ENCODE measurements at places on chromosomes 5 and 9.

DNA sequence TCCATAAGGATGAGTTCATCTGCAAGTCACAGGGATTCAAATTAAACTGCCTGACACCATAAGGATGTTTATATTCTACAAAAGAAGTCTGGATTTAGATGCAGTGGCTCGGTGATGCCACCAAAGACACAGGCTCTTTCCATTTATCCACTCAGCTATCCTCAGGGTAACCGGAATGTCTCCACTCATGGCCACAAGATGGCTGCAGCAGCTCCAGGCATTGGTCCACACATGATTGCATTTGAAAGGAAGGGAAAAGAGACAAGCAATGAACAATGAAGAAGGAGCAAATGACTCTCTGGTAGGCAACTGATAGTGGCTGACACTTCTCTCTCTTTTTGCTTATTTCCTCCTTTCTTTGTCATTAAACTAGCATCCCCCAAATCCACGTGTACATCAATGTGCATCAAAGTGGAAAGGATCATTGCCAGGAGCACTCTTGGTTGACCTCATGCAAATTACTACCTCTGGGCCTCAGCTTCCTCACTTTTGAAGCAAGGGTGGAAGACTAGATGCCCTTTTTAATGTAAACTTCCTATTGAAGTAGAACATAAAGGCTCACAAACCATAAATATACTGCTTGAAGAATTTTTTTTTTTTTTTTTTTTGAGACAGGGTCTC is 7.2 kb upstream of the SNX30 start:
- DNase-seq: no peak

DNA sequence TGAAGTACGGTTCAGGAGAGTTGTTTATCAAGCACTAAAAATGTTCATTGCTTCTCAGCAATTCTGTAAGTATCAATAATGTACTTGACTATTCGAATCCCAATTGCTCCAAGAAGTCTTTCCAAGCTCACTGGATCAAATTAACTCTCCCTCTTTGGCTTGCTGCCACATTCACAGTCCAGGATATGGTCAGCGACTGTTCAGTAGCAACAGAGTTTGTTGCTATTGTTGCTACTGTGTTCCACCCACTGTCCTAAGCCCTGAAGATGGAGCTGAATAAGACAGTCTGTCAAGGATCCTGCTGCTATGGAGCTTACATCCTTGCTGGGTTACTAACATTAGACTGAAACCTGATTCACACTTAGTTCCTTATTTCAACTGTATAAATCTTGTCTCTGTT is 110.8 kb downstream of the FGF10 start:
- no peak for DNase-seq

DNA sequence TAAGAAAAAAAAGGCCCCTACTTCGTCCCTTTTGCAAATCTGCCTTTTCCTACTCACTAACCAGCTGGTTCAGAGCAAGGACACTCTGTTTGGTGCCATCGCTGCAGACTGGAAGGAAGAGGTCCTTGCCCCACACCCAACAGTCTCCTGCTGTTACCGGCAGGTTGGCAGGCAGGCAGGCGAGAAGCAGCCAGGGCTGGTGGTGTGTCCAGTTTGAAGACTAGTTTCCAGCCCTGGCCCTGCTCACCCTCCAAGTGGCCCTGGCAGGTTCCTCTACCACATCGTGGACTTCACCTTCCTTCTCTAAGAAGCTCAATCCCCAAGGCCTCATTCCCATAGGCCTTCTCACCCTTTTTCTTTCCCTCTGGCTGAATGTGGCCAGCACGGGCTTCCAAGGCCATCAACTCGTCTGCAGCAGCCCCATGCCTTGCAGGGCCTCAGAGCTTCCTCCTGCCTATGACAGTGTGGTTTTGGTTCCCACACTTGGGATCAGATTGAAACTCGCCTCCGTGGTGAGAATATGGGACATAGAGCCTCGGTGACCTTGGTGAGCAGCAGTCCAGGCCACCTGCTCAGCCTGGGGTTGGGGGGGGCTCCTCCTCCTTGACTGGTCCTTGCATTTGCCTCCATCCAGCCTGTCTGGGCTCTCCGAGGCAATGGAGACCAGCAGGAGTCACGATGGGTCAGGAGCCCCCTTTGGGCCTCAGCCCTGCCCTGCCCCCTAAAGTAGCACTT is 22.9 kb downstream of the TGFBI start:
- DNase-seq: no peak

DNA sequence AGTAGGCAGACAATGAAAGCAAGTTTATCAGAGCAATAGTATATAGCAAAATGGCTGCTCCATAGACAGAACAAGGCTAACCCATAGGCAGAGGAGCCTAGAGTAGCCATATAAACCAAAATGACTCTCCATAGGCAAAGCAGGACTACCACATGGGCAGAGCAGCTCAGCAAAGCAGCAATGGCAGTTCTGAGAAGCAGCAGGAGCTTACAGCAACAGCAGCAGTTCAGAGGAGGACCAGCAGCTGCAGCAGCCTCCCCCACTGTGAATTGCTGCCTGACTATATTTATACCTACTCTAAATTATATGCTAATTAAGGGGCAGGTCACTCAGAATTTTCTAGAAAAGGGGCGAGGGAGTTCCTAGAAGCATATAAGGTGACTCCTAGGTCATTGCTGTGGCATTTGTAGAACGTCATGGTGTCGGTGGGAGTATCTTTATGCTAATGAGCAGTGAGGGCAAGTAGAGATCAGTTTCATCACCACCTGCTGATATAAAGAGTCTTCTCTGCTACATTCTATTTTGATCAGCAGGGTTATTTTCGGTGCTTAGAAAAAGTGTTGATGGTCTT is 1115.5 kb downstream of the DTWD2 start:
- no peak for DNase-seq

DNA sequence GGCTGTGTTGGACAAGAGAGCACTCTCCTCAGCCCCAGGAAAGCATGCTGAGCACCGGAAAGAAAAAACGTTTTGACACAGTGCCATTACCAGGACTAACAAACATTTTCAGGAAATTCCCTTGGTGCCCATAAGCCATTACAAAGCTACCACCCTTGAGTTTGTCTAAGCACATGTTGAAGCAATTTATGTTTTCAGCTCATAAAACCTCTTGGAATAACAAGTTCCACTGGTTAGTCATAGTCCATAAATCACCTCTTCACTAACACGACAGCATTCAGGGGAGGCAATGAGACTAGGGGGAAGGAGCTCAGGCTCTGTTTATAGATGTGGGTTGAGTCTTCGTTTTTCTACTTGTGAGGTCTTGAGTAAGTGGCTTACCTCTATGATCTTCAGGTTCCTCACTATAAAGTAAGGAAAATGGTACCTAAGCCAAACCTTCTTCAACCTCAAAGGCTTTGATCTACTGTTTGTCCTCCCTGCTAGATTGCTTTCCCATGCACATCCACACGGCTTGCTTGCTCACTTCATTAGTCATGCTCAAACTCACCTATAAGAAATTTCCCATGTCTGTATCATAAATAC is 65.4 kb downstream of the DRD1 start:
- DNase-seq: peak; percentile 20

DNA sequence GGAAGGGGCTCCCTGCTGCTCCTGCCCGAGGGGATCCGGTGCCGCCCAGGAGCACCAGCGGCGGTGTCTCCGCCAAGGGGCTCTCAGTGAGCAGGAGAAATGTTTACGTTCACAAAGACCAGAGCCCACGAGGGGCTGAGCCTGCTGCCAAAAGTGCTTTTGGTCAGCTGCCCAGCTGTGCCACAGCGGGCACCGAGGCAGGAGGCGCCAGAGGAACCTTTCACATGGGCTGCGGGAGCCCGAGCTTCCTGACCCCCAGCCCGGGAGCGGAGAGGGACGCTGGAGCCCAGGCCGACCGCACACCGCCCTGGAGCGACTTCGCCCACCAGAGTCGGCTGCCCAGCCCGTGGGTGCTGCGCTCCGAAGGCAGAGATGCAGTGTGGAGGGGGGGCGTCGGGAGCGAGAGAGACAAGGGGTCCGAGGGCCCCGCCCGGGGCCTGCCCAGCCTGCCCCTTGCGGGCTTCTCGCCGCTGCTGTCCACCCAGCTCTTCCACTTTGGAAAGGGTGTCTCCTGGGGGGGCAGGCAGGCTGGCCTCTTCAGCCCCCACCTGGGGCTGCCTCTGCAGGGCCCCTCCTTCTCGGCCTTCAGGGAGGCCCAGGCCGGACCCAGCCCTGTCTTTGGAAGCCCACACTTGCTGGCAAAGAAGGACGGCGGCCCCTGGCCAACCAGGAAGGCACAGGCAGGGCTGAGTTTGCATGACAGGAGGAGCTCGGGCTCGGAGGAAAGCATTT is 7.9 kb downstream of the PPP1R26 start:
- no peak for DNase-seq

- no peak for DNase-seq
These were observed 106.9 kb downstream of the DCP2 start for GRCh38 chr5:113083481-113083880.

GRCh38 chr5:73118391-73118973 is 1.9 kb upstream of the TMEM171 start:
- no peak for DNase-seq

DNA sequence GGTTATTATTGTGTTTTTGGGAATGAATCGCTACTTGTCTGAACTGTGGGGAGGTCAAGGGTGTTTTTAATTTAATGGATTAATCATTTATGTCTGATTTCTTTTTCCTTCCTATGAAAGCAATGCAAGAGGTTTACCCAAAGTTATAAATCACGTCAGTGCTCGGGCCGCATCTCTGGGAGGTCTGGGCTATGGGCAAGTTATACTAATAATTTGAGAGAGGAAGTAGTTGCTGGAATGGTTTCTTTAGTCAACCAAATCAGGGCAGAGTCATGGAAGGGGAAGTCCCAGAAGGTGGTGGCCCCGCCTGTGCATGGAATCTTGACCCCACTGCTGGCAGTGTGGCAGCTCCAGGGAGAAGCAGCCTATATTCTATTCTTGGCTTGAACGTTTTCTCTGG is 180.2 kb downstream of the HSPA4 start:
- DNase-seq: no peak

GRCh38 chr5:37575541-37576489 is 196.7 kb downstream of the WDR70 start:
- DNase-seq: no peak

- DNase-seq: no peak
These were observed 6.2 kb downstream of the SLC6A19 start for GRCh38 chr5:1207555-1207954.

- no peak for DNase-seq
These were observed 314.5 kb upstream of the TLE4 start for GRCh38 chr9:79257228-79257781.

GRCh38 chr9:33379666-33380389 is 22.5 kb downstream of the AQP7 start:
- DNase-seq: no peak

- DNase-seq: no peak
These were observed 2199.5 kb upstream of the WWC1 start for GRCh38 chr5:166091931-166092330.

DNA sequence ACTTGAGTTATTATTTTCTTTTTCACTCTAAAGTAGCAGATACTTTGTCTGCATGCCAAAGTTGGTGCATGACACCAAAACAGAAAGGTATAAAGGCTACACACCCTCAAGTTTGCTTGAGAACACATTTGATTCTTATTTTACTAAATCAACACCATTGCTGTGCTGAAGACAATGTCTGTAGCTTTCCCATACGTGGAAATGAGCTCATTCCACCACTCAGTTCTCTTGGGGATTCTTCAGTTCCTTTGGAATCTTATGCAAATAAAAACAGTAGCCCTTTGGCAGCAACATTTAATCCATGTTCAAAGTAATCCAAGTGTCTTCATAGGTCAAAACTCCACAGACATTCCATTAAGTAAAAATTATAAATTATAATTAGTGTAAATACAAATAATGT is 264.9 kb downstream of the TLE1 start:
- no peak for DNase-seq

- DNase-seq: no peak
These were observed 294.3 kb downstream of the TLE1 start for GRCh38 chr9:81394881-81395675.

DNA sequence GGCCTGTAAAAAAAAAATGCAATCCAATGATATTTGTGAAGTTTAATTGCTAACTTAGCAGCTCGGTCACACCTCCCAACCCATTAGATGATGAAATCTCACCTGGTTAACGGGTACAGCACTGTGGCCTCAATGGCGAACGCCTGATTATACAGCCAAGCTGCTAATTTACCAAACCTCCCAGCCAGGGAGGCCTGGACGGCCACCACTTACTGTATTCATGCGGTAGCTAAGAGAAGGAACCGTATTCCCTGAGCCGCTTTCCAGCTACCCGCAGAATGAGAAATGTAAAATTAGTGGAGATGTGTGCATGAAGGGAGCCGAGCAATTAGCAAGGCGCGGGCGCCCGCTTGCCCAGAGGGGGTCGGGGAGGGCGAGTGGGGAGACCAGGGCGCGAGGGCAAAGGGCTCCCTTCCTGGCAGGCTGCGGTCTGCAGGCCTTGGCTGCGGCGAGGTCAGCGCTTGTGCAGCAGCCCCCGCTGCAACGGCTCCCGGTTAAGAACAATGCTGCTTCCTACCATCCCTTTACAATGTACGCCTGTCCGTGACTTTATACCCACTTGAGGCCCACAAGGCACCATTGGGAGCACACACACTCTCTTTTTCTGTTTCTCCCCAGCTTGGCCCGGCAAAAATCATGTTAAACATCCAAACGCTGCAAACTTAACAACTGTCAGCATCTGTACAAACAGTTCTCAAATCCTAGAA is 70.4 kb upstream of the TBCA start:
- no peak for DNase-seq

DNA sequence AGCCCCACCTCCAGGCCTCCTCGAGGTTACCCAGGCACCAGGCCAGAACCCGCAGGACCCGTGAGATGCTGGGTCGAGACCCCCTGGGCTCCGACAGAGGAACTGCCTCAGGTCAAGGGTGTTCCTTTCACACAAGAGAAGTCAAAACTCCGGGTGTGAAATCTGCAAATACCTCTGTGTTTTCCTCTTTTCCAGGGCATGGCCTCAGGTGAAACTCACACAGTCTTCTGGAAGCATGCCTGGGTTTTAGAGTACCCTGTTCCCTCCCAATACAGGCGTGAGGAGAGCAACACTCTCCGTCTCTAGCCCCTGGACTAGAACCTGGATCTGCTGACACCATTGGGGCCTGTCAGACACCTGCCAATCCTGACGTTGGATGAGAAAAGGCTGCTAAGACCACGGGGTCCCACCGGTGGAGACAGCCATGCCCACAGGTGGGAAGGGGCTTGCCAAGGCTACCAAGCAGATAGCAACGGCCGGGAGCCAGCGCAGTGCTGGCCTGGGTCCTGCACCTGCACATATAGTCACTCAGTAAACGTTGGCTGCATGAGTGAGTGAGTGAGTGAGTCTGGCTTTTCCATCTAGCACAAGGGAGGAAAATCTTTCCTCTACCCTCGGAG is 182.0 kb upstream of the PPP1R26 start:
- no peak for DNase-seq

DNA sequence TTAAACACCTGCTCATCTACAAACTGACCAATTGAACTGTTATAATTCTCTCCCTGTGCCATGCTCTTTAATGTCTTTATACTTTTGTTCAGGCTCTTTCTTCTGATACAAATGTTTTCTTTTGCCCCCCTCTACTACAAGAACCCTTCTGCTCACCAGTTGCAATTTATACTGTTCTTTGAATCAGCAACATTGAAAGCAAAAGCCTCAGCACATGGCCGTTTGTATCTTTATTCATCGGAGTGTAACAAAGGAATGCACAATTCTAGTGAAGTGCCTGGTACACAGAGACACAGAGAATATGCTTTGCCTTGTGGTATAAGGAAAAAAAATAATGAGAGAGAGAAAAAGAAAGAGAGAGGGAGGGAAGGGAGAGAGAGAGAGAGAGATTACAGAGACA is 547.1 kb downstream of the CDH12 start:
- DNase-seq: no peak
